Right cardiac atrium (tissue), 5 donors: ENCODE measurements at places on chromosomes 6 and 20. TPM values are rescaled to one million over a fixed set of nuclear protein-coding genes. Genes with fewer than 3 reads are reported as not detected.

DNA sequence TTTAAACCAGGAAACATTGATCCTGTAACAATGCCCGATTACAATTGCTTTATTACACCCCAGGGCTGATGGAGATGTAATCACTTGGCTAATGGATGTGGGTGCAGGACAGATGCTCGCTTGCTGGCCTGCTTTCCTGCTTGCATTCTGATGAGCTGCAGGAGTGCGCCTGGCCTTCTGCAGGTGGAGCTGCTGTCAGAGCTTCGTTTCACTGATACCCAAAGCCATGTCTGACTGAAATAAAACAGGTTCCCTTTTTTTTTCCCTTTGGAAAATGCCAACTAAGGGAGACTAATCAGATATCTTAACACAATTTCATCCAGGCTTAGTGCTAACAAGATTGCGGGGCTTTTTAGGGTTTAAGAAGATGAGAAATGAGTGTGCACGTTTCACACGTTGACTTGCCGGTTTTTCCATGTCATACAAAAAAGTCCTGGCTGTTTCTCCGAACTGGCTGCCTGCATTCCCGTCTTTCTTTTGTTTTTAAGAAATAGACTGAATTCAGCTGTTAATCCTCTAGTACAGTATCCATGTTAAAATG lies 60.7 kb downstream of the VAPB start:
- no peak for DNase-seq

DNA sequence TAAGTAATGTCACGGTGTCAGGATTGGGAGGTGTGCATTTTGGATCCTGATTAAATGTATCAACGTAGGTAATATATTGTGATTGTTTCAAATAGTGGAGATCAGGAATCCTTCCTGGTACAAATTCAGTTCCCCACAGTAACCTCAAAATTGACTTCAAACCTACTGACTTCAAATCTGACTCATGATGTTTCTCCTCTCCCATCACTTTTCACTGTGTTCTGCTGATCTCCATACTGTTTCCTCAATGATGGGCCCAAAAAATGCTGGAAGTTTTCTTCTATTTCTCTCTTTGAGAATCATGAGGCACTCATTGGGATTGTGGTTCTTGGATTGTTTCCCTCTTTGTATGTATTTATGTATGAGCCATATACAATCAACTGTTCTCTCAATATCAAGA lies 35.9 kb downstream of the LAMA2 start:
- DNase-seq: no peak

DNA sequence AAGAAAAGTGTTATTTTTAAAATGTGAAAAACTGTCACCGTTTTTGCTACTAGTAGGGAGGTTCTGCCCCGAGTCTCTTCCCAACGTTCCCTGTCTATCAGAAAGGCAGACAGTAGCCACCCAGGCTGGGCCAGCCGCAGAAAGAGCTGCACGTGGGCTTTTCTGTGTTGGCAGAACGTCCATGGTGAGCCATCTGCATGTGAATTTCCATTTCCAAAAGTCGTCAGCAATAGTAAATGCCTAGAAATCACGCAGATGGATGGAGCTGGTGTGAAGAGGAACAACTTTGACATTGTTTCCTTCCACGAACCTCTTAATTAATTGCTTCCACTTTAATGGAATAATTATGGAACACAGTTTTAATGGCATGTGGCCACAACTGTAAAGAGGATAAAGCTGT lies 97.5 kb downstream of the FAM120B start:
- DNase-seq: no peak

- DNase-seq: no peak
Measured at GRCh38 chr6:169518451-169518850, 183.4 kb downstream of the WDR27 start.

DNA sequence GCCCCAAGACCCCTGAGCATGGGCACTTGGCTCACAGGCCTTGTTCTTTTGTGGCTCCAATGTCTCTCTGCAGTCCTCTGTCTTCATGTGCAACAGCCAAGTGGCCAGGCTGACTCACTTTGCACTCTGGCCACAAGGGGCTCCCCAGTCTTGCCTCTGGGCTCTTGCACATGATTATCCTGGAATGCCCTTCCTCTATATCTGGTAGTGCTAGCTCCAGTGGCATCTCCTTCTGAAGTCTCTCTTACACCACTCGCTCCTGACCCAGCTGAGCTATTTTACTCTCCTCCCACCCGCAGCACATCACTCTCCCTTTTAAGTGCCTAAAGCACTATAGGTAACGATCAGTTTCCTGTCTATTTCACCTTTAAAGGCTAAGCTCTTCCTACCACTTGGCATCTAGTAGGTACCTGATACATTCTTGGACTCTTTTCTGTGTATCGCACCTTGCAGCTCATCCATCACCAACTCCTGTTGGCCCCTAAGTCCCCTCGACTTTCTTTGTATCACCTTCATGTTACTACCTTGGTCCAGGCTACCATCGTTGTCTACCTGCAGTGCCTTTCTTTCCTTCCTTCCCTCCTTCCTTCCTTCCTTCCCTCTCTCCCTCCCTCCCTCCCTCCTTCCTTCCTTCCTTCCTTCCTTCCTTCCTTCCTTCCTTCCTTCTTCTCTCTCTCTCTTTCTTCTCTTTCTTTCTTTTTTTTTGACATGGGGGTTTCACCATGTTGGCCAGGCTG lies 211.9 kb upstream of the RNF24 start:
- no peak for DNase-seq

The HMGA1 gene
- 43.0 TPM for total RNA-seq

The C2 gene
- total RNA-seq: 19.8 TPM

DNA sequence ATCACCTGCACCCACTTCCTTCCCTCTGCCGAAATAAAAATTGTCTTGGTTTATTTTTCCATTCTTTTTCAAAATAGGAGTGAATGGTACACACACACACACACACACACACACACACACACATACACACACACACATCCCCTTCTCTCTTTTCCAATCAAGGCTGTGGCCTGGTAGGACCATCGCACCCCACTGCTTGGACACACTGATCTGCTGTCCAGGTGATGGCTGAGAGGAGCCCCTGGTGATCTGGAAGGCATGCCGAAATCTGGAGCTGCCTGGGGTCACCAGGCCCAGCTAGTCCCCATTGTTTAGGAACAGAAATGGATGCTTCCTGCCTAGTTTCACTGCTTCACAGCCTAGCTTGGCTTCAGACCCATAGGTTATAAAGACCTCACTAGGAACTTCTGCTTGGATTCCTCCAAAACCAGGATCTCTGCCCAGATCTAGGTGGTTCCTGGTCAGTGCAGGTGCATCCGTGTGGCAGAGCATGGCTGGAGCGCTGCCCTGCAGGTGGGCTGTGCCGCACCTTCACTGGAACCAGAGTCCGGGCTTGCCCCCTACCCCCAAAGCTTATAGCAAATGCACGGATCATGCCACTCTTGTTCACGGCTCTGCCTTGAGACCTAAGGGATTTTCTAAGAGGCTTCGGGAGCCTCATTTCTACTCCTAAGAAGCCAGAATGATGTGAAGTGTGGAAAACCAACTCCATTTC lies 42.9 kb upstream of the DACT2 start:
- no peak for DNase-seq

DNA sequence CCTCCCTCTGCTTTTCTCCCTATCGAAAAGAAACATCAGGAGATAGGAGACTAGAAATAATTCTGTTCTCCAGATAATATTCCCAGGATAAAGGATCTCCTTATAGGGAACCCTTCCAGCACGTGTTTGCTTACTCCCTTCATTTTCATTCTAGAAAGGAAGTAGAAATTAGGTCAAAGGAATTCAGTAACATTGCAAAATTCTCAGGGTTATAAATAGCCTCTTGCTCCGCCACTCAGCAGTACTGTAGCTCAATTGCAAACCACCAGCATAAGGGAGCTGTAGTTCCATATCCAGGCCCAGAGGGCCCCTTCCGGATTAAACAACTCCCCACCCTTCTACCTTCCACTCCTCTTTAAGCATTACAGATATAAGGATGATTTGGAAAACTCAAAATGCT lies 6.2 kb downstream of the ELMO2 start:
- peak; percentile 26 for DNase-seq

The CPXM1 gene
- 0.96 TPM for total RNA-seq

GRCh38 chr6:130929036-130929678 lies 102.0 kb downstream of the SMLR1 start:
- DNase-seq: no peak

DNA sequence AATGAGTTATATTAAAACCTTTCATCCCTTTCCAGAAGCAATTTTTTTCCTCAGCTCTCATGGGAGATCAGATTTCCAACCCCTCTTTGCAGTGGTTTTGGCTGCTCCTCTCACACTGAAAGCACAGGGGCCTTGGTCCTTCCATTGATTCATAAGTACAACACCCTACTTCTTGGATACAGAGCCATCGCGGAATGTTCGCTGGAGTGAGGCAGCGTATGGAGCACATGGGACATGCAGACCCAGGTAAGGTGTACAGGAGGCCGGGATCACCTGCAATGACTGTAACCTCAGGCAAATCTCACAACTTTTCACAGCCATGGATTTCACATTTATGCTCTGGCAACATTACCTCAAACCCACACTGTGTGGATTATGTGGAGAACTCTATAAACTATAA lies 75.2 kb upstream of the HEY2 start:
- DNase-seq: no peak

DNA sequence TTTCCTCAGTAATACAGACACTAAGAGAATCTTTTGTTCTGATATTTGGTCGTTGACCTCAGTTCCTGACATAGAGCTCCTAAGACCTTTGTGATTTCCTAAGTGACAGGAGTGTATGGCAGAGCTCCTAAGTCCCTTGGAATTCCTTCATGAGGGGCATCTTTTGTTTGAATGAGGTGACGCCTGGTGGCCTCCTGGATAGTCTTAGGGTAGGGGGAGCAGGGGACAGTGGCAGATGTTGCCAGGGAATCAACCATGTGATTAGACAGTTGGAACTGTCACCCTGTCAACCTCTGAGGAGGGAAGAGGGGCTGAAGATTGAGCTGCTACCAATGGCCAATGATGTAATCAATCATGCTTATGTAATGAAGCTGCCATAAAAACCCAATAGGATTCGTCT lies 67.0 kb downstream of the DST start:
- DNase-seq: no peak

The OPRM1 gene
- not detected for total RNA-seq

The GATA5 gene
- 2.3 TPM for total RNA-seq

DNA sequence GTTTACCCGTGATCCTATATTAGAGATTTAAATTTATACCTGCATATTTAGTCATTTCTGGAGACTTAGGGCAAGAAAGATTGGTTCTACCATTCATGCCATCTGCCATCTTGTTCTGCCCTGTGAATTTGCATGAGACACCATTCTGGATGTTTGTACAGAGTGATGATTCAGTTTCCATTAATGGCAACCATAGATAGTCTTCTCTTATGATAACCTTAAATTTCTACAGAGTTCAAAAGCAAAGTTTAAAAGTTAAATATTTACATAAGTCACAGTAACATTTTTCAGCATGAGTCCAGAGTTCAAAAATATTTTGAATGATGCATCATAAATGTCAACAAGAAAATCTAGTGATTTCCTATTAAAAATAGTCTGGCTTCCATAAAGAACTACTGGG lies 23.2 kb downstream of the PLCB1 start:
- DNase-seq: no peak

The PSORS1C2 gene
- total RNA-seq: not detected

The PNPLA1 gene
- total RNA-seq: not detected

- DNase-seq: no peak
Measured at GRCh38 chr6:165848086-165848426, 185.0 kb upstream of the PDE10A start.

DNA sequence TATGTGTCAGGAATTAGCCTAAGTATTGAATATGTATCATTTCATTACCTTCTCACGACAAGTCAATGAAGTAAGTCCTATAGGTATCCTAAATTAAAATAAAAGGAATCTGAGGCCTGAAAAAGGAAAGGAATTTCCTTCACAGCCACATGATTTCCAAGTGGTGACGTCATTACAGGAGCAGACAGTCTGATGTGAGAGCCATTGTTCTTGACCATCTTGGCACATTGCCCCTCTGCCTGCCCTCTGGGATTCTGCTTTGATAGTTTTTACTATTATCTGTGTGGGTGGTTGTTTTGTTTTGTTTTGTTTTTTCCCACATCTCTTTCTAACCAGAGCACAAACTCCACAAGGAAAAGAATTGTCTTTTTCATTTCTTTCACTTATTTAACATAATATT lies 219.8 kb upstream of the UFL1 start:
- no peak for DNase-seq
